ENCODE measurements at places on chromosomes 1 and 21. TPM values are rescaled to one million over a fixed set of nuclear protein-coding genes. Genes with fewer than 3 reads are reported as not detected.

DNA sequence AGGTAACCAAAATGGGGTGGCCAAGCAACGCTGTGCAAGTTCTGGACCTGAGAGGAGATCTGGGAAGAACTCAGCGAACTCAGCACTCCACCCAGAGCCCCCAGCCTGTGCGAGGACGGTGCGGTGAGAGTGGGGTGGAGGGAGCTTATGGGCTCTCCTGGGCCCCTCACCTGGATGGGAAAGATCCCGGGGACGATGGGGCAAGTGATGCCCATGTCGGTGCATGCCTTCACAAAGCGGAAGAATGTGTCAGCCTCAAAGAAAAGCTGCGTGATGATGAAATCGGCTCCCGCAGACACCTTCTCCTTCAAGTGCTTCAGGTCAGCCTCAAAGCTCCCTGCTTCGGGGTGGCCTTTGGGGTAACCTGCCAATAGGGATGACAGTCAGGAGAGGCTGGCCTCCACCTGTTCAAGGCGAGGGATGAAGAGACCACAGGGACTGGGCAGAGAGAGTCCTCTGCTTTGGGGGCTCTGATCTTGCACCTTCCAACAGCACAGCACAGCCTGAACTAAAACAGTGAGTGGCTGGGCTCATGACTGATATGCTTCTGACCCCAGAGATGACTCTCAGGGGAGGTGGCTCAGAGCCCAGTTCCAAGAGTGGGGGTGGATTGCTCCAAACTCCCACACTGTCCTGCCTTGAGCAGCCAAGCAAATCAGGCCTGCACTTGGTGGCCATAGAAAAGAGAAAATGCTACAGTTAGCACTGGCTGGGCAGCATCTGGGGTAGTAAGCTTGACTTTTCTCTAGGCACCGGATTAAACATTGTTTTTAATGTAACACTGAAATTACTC is 9.5 kb downstream of the MTHFR start:
- DNase-seq = no peak

GRCh38 chr1:163870666-163871065 is 548.9 kb downstream of the NUF2 start:
- no peak for DNase-seq

DNA sequence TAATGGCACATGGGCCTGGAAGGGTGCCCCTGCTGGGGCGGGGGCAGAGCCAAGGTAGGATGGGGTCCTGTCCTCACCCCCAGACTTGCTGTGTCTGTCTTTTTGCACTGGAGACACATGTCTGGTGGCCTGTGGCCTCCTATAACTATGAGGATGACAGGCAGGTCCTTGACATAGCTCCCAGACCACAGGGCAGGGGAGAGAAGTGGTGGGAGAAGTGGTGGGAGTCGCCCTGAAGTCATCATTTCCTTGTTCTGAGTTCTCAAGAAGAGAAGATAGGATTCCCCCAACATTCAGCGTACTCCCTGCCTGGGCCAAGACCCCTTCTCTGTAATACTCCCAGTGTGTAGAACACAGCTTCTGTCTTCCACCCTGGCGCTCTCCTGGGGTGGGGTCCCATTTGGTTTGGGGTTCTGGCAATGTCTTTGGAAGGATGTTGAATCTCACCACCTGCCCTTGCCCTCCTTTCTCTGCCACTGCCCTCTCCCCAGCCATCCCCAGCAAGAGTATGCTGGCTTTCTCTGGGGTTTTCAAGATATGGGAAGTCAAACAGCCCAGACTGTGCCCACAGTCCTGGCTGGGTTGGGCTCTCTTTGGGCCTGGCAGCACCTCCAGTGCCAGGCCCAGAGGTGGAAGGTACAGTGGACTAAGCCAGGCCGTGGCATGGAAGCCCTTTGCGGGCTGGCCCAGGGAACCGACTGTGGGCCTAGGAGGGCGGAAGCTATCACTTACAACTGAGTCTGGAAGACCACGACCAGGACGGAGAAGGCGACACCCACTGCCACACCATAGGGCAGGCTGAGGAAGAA is 19.4 kb downstream of the SLC26A9 start:
- no peak for DNase-seq

DNA sequence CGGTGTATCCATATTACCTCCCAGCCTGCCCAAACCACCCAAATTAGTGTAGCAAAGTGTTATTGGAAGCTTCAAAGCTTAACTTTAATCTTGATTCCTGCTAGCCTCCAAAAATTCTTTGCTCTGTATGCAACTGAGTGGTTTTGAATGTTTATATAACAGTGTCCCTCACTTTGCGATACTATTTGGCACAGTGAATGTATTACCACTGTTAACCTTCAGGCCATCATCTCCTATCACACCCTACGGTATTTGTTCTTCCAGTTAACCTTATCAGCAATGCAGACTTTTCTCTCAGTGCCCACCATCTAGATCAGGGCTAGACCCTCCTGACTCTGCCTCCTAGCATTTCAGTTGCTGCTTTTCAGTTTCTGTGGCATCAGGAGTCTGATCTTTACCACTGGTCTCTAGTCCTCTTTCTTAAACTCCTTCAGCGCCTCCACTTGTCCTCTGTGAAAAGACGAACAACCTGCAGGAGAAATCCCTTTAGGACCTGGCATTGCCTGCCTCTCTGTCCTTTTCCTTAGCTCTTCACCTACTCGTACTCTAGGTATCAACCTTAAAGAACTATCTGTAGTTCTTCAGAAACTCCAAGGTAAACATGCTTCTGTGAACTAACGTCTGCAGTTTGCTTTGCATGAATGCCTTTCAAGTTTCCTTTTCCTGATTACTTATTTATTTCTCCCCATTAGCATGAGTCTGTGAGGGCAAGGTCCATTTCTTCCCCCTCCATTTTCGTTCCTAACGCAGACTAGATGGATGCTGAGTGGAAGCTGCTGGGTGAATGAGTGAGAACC is 71.7 kb downstream of the SNX7 start:
- no peak for DNase-seq

DNA sequence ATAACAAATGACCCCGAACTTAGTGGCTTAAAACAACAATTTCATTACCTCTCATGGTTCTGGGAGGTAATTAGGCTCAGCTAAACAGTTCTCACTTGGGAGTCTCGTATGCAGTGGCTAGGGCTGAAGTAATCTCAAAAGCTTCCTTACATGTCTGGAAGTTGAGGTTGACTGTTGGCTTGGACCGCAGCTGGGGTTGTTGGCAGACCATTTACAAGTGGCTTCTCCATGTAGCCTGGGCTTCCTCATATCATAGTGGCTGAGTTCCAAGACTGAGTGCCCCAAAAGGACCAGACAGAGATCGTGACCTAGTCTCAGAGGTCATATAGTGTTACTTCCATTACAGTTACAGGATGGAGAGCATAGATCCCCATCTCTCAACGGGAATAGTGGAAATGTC is 2.4 kb upstream of the POGZ start:
- no peak for DNase-seq

GRCh38 chr1:46643368-46643775 is 24.8 kb downstream of the ATPAF1 start:
- no peak for DNase-seq

DNA sequence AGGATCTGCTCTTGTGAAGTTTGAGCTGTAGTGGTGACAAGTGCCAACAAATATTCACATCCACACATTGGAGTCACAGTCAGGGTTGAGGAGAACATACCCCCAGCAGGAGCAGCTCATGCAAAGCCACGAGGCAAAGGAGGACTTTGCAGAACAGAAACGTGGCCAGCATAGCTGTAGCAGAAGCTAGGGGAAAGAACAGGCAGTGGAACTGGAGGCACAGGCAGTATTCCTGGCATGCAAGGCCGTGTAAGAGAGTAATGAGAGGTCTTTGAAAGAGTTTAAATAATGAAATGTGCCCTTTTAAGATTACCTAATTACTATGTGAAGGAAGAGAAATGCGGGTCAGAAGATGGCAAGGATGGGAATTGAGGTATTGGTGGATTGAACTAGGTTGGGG is 40.9 kb upstream of the IKBKE start:
- no peak for DNase-seq

DNA sequence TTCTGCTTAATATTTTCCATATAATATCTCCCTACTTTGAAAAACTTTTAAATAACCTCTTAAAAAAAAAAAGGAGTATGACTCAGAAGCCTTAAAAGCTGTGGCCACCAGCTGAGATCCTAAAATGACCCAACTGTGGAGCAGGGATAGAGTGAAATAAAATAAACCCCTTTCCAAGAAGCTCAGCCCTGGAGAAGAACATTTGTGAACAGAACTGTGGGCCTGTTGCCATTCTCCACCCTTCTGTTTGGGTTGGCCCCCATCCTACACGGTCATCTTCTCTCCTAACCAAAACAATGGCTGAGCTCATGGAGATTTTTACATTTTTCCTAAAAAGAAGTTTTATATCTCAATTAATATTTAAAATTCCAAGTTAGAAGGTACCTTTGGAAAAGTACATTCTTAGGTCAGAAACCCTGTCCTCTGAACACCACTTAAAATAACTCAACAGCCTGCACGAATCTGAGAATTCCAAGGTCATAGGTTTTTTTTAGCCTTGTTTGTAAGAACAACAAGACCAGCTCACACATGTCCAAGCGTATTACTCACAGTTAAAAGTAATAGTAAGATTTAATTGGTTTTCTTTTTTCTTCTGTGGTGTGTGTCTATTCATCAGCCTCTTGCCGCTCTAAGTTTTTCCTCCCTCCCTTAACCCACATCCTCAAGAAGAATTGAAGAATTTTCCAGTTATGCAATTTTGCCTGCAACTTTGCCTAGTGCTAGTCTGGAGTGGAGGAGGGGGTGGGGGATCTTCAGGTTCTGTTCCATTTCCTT is 107.7 kb upstream of the ERRFI1 start:
- no peak for DNase-seq

GRCh38 chr1:227739636-227740035 is 4.4 kb downstream of the SNAP47 start:
- no peak for DNase-seq

GRCh38 chr1:85068846-85069245 is 20.5 kb upstream of the MCOLN3 start:
- DNase-seq = no peak

GRCh38 chr1:173616859-173617258 is 14.0 kb upstream of the SLC9C2 start:
- no peak for DNase-seq

- DNase-seq = no peak
These were observed 9.7 kb downstream of the SKI start for GRCh38 chr1:2237773-2238172.

DNA sequence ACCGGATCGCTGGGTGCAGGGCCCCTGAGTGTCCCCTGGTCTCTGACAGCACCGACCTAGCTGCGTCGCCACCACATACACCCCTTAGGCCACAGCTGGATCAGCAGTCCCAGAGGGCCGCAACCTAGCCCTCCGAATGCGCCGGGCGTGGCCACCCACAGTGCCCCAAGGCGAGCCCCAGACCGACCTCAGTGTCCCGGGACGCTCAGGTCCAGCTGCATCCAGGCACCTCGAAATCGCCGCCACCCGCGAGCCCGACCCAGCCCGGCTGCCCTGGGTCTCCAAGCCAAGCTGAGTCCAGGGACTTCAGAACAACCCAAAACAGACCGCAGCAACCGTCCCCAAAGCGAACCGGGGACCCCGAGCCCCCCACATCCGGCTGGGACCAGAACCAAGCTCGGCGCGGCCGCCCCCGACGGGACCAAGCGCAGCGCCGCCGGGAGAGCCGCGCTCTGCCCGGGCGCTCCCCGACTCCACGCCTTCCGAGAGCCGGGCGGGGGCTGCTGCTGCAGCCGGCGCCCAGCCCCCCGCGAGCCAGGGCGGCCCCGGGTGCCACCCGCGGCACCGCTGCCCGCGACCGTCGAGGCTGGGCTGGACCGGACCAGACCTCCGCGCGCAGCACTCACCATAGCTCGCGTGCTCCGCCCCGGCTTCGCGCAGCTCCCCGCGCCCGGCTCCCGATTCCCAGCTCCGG is 54.6 kb upstream of the ECE1 start:
- DNase-seq = no peak

DNA sequence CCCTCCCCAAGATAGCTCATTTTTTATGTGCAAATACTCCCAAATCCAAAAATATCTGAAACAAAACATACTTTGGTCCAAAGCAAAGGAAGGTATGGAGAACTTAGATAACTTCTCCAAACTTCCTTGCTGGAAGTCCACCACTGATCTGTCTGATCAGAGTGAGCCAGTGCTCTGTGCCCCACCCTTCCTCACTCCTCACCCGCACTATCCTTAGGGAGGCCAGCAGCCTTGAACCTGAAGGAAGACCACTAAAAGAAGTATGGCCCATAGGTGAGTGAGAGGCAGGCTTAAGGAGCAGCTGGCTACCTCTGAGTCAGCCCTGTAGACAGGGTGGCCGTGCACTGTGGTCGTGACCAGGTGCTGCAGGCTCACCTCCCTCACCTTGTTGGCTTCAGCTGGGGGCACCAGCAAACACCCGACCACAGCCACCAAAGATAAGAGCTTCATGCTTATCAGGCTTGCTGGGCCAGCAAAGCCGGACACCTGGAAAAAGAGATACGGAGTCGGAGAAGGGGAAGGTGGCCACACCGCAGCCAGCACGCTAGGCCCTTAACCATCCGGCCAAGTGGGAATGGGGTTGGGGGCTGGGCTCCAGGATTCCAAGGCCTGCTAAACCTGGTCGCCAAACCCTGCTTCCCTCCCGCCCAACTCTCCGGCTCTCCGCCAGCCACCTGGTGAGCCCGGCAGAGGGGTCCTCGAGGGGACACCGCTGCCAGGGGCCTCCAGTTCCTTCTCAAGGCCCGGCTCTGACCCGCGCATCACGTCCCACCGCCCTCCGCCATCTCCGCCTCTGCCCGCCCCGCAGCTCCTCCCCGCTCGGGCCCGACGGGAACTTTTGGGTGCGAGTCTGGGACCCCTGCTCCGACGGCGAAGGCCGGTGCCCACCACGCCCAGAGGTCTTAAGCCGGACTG is 543 bp downstream of the TMEM9 start:
- no peak for DNase-seq

DNA sequence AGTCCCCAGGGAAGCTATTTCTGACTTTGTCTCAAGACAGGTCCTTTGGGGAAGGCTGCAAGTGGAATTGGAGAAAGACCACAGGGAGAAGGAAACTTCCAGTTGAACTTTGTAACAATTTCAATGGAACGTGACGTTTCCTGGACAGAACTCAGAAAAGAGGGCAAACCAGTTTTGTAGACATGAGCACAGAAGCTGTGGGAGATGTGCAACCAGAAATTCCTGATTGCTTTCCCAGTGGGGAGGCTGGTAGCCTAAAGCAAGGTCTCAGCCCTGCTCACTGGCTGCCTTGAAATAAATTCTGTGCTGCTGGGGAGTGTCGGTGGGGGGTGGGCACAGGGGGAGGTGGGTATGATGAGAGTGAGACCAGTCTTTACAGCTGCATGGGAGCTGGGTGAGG is 1206.7 kb upstream of the ADGRL2 start:
- no peak for DNase-seq

The MYOC gene
- total RNA-seq = not detected

The LCA5L gene
- total RNA-seq = not detected

Measured in glutamatergic neuron (in vitro differentiated cells).